ENCODE measurements at places on chromosomes 5 and 9.

DNA sequence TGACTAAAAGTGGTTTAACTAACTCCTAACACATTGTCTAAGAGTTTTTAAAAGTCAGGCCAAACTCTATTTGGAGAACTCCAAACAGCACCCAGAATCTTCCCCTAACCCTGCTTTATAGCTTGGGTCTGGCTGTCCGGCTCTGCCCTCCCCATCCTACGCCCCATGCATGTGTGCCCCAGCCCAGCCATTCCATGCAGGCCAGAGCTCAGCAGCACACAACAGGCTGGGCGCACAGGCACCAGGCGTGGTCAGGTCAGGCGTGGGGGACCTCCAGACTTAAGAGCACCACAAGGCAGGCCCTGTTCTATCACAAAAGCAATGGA, 31.1 kb downstream of the SHB start:
- no peak for DNase-seq

GRCh38 chr9:105835721-105836120, 141.4 kb downstream of the TMEM38B start:
- DNase-seq = no peak

- DNase-seq = no peak
Observed at GRCh38 chr9:134473141-134474054, 147.1 kb downstream of the RXRA start.

DNA sequence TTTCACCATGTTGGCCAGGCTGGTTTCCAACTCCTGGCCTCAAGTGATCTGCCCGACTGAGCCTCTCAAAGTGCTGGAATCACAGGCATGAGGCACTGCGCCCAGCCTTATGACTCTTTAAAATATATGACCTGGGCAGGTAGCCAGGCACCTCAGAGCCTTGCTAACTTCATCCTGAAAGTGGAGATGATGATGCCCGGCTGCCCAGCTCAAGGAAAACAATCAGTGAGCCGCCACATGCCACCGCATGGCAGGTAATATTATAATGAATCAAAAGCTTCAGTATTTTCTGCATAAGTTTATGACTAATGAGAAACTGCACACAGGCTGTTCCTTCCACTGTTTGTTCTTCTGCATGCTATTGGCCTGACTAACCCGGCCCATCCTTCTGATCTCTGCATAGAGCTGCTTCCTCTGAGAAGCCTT, 30.4 kb upstream of the DMRT1 start:
- DNase-seq = no peak

- peak; percentile 90 for DNase-seq
Observed at GRCh38 chr9:27181381-27181780, 72.4 kb downstream of the TEK start.

DNA sequence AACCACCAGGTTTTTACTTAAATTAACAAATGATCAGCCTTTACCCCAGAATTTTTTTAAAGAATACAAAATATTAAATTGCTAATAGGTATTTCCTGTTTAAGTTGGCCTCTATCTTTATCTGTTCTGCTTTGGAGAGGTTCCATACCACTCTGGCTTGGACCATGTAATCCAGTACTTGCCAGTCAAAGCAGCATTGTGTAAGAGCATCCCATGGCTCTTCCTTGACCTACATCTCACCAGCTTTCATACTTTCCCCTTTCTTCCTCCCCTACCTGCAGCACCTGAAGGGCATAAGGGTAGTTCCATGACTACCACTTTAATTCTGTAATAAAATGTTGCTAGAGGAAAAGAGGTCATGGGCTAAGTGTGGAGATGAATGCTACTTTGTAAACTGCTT, 140.8 kb upstream of the MTAP start:
- DNase-seq = no peak

GRCh38 chr5:174424219-174425053, 299.9 kb upstream of the MSX2 start:
- no peak for DNase-seq

DNA sequence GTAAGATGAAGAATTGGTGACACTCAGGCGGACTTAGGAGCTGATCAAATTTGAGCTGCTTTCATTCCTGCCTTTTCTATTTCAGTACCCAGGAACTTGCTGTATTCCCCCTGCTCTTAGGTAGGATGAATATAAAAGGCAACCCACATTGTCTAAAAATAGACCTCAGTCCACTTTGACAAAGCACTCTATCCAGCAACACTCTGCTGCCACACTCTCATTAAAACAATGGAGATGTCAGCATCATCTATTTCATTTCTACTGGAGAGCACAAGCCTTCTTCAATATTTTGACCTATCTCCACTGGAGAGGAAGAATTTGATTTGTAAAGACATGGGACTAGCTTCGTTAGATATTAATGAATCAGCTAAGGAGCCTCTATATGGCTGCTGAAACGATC, 468.4 kb downstream of the PTPRD start:
- DNase-seq = no peak

GRCh38 chr9:8917956-8918739, 1118.6 kb upstream of the DMAC1 start:
- DNase-seq = no peak
